ENCODE measurements at places on chromosomes 7 and 10.

DNA sequence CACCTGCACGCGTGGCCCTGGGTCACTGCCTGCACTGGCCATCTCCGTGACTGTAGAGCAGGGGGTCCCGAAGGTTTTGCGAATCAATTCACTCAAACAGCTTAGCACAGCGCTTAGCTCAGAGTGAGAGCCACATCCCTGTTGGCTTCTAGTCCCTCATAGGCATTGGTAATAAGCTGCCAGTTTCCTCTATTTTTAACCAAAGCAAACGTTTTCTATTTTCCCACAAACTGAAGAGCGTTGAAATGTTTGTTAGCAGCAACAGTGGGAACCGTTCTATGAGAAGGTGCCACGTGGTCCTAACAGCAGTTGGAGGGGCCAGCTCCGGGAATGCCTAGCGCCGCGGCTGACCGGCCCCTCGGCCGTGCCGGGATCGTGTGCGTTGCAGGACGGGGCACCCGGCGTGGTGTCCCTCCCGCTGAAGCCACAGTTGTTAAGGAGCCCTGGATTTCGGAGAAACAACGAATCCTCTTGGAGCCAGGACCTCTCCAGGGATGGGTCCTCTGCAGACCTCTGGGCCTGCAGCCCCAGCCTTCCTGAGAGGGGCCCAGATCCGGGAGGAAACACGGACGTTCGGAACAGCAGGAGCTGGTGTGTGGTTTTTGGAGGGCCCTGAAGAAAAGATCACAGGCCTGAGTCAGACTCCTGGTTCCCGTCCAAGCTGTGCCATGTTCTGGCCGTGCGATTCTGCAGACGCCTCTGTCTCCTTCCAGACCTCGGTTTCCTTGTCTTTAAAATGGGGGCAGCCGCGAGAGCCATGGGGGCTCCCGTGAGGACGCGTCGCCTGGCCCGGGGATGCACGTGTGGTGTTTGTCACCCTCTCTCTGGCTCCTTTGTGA lies 40.3 kb downstream of the FAM20C start:
- no peak for DNase-seq

DNA sequence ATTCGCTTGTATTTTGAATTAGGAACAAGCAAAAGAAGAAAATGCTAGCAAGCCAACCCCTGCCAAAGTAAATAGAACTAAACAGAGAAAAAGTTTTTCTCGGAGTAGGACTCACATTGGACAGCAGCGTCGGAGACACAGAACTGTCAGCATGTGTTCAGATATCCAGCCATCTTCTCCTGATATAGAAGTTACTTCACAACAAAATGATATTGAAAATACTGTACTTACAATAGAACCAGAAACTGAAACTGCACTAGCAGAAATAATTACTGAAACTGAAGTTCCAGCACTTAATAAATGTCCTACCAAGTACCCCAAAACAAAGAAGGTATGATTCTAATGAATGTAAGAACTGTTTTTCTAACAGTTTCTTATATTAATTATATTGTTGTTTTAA lies 87.9 kb downstream of the KMT2E start:
- DNase-seq: no peak

- no peak for DNase-seq
Measured at GRCh38 chr10:100697070-100697469, 48.3 kb upstream of the PAX2 start.

DNA sequence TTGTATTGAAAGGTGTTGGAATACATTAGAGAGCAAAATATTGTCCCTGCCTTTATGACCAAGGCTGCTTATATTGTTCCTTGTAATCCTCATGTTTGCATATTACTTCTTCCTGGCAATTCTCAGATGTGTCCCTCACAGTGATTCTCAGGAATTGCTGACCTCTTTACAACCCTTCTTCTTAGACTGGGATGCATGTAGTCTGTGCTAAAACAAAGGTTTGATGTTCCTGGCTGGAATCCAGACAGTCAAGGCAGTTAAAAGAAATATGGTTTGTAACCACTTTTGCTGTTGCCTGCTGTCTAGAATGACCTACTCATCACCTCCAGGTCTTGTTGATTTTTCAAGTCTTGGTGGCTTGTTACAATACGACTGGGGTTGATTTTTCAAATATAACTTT lies 367.6 kb downstream of the HGF start:
- DNase-seq: no peak

DNA sequence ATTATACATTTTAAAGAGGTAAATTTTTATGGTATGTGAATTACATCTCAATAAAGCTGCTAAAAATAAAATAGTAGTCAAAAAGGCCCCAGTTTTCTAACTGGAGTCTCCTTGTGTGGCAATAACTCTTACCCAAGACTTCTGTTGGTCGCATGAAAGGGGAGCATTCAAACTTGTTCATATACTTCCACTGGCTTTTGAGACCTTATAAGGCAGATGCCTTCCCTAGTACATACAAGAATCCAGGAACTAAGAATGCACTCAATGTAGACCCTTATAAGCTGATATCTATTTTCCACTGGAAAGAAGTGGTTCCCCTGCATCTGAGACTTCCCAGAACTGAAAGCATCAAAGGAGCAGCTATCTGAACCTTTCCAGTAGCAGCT lies 13.0 kb downstream of the BCAP29 start:
- no peak for DNase-seq

DNA sequence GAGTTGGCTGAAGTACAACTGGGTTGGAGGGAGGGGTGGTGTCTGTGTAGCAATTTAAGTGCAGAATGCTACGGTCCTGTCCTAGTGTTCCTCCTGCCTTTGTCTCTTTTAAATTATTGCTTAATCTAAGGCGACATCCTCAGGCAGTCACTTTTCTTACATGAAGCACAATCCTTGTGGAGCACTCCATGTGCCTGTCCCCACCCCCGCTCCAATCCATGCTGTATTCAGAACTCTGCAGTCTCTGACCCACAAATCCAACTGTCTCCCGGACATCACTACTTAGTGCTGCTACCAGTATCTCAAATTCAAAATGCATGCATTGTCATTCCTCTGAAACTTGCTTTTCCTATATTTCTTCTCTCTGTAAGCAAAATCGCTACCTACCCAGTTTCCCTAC lies 91.4 kb upstream of the FAM133B start:
- DNase-seq: no peak

- DNase-seq: no peak
Measured at GRCh38 chr7:89312551-89312950, 517.0 kb upstream of the TEX47 start.

- peak; percentile 85 for DNase-seq
Measured at GRCh38 chr10:3782451-3783315, 2.3 kb downstream of the KLF6 start.

GRCh38 chr10:82089327-82089726 lies 214.3 kb downstream of the NRG3 start:
- no peak for DNase-seq

GRCh38 chr7:17608114-17608833 lies 309.8 kb downstream of the AHR start:
- DNase-seq: peak; percentile 66

- DNase-seq: no peak
Measured at GRCh38 chr10:114199239-114199638, 20.1 kb downstream of the TDRD1 start.

DNA sequence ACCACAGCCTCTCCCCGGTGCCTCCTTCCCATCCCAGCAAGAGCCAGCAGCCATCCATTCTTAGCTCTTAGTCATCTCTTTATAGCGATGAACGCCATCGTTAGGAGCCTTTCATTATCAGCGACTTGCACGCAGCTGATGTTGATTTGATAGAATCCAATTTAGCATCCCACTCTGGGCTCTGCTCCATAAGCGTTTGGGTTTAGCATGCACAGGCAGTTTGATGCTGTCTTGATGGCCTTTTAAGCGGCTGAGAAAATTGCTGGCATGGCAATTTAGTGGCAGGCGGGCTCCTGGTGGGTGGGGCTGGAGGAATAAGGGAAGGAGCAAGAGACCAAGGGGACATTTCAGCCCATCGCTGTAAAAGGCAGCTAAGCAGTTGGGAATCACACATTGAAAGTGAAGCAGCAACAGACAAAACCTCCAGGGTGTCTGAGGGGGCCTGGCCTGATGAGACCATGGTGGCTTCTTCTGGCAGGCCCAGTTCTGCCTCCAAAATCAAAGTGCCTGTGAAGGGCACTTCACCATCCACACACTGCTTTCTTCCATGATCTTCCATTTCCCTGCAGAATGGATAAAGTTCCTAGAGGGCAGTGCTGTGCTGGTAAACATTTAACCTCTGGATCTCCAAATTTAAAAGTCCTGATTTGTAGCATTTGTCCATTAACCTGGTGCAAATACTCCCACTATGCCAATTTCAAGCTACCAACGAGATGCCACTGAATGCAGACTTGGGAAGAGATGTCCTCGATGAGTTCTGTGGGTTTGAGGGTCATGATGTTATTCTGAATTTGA lies 107.8 kb upstream of the PLXNA4 start:
- no peak for DNase-seq

DNA sequence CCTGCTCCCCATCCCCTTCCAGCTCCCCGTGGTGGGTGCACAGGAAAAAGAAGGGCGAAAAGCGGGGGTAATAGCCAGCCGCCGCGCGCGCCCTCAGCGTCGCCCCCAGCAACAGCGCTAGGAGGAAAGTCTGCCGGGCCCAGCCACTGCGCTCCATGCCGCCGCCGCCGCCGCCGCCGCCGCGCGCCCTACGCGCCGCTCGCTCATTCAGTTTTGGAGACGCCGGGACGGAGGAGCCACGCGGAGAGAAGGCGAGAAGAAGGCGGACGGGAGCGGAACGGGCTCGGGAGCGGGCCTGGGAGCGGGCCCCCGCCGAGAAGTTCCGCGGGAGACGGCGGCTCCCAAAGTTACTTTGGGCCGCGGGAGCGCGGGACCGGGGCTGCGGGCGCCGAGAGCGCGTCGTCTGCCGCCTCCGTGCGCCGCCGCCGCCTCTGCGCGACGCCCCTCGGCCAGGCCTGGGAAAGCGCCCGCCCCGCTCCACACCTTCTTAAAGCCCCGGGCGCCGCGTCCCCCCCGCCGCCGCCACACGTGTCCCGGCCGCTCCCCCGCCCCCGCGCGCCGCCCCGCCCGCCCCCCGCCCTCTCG lies at the start of gene RELN:
RELN (minus strand) TSS at position 459 of the 585 bp plus-strand sequence; CDS start at position 157, 302 bp downstream.
- DNase-seq: no peak

DNA sequence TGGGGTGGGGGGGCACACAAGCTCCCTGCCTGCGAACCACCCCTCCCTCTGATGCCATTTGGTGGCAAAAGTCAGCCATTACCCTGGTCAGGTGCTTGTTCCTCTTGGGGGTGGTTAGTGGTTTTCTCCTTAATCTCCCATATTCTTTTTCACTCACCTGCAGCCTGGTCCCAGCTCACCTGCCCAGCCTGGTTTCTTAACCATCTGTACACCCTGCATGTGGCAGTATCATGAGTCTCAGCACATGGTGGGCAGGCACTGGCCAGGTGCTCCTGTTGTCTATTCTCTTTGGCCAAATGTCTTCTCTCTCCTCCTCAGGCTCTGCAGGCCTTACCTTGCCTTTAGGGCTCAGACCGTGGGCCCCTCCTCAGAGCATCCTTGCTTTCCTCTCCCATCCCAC lies 30.5 kb downstream of the OGDH start:
- DNase-seq: no peak
